ENCODE measurements at places on chromosomes 3 and 15. TPM values are rescaled to one million over a fixed set of nuclear protein-coding genes. Genes with fewer than 3 reads are reported as not detected.
A peak's percentile ranks its signal among the peaks of the same experiment; 100 is the strongest.

GRCh38 chr15:77659350-77660321, 26.9 kb upstream of the LINGO1 start:
- no peak for ATAC-seq

GRCh38 chr3:63791974-63792373, 27.1 kb upstream of the C3orf49 start:
- ATAC-seq = peak; percentile 61

DNA sequence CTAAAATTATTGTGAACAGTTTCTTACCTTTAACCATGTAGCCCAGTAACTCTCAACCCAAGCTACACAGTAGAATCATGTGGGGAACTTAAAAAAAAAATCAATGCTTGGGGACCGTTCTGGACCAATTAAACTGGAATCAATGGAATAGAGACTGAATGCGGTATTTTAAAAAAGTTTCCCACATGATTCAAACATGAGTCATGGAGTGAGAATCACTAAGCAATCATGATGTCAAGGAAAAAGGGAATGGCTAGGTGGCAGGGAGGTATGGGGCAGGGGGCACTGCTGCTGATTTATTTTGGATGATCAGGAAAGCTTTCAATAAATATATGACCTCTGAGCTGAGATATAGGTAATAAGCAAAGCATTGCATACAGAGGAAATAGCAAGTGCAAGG, 250.5 kb upstream of the RORA start:
- ATAC-seq = no peak

- no peak for ATAC-seq
Observed at GRCh38 chr15:90479656-90480055, 50.1 kb upstream of the CRTC3 start.

- peak; percentile 73 for ATAC-seq
Observed at GRCh38 chr3:192422321-192422996, 304.9 kb downstream of the FGF12 start.

Gene SPESP1
- not detected for total RNA-seq

DNA sequence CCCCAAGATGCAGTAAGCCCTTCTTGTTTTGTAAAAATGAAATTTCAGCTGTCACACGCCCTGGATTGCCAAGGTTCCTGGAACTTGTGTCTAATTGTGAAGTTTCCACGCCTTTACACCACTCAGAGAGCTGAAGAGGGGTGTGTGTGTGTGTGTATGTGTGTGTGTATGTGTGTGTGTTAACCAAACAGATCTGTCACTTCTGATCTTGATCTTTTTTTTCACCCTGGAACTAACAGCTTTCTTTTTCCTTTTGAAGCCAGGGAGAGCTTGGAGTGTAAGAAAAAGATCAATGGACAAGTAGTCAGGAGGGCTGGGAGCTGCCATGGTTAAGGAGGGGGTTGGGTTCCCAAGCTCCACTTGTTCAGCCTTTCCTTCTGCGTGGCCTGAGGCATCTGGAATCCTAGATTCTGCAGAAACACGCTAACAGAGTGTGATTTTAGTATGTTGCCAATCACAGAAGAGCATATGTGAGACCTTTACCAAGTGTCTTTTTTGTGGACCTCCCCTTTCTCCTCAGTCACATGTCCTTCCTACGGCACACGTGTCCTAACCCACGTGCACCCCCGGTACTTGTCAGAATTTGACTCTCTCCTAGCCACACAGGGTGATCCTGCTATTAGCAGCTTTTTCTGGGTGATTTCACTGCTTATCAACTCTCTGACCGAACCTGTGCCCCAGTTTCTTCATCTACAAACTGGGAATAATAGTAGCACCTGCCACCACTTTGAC, 11.5 kb downstream of the TIMP4 start:
- no peak for ATAC-seq

- no peak for ATAC-seq
Observed at GRCh38 chr3:13894096-13894806, 14.4 kb upstream of the WNT7A start.

DNA sequence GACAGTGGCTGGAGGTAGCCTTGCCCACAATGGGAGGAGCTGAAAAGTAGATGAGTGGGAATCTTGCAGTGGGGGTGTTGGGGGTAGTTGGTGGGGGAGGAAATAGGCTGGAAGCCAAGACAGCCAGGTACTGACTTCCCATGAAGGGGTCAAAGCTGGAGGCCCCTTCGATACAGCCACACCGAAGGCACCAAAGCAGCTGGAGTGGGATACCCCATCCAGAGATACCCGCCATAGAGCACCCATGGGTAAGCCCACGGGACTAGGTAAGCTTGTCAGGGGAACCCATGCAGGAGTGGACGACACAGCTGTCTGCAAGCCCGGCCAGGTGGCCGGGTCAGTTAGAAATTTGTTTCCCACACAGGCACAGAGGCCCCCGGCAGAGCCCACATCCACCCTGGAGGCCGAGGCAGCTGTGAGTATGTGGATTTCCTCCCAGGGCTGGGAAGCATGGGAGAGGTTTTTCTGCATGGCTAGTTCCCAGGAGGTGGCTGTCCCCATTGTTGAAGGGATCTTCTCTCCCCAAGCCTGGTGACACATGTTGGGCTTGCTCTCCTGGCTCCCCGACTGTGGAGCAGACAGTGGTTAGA, 28.6 kb downstream of the PRR23E start:
- no peak for ATAC-seq

GRCh38 chr3:64612916-64613526, 74.8 kb downstream of the ADAMTS9 start:
- ATAC-seq = no peak

GRCh38 chr3:146033950-146034349, 127.0 kb downstream of the PLOD2 start:
- no peak for ATAC-seq

DNA sequence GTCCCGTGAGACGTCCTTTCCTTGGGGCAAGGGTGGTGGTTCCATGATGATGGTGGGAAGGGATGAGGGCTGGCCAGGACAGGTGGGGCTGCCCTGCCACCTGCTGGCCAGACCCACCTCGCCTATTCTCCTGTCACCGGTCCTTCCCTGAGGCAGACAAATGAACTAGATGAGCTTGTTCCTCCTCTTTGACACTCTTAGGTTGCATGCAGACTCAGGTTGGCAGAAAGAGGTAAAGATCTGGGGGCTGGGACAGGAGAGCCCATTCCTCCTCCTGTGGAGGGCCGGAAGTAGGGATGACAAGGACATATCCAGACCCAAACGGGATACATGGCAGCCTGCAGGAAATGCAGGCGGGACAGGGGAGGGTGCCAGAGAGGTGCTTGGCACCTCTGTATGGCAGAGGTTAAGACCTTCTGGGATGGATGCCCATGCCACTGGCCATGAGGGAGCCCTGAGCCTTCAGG, 38.6 kb downstream of the ACSBG1 start:
- peak; percentile 41 for ATAC-seq

GRCh38 chr15:58217460-58217859, 79.3 kb downstream of the AQP9 start:
- no peak for ATAC-seq

GRCh38 chr15:42267286-42267685, 5.7 kb upstream of the GANC start:
- ATAC-seq = no peak

Gene GMPS
- total RNA-seq = 88.6 TPM

Gene RPL14
- 1,551 TPM for total RNA-seq

Gene PDZRN3
- total RNA-seq = 18.9 TPM

GRCh38 chr3:53989451-53989850, 97.8 kb upstream of the SELENOK start:
- ATAC-seq = no peak

DNA sequence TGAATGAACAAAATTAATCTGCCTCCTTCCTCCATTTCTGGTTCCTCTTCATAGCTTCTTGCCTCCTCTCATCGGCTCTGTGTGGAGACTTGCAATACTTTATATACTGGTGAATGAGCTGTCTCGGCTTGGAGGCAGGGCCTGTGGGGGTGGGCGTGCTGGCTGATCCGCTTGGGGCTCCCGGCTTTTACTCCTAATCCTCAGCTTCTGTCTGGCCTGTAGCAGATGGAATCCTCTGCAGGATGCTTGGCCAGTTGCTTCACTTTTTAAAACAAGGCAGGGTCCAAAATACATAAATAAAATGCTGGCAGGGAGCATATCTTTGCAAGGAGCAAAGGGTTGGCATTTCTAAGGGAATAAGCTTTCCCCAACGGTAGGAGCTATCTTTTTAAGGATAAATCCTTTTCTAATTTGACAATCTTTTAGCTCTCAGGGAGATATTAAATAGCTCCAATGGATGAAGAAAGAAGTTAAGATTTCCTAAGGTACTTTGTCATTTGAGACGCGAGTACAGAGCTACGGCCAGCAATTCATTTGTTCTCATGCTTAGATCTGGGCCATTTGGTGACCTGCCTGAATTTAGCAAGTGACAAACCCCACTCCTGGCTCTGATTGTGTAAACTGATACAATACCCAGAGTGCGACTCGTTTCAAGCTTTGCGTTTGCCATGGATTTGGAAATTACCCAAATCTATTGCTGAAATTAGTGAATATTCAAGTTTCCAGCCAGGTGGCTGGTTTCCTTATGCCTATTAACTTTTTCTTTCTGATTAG, 18.9 kb downstream of the SV2B start:
- no peak for ATAC-seq

GRCh38 chr15:76169911-76170800, 110.4 kb downstream of the TMEM266 start:
- peak; percentile 79 for ATAC-seq

- ATAC-seq = peak; percentile 75
Observed at GRCh38 chr3:138921316-138922292, 25.3 kb downstream of the FOXL2 start.

DNA sequence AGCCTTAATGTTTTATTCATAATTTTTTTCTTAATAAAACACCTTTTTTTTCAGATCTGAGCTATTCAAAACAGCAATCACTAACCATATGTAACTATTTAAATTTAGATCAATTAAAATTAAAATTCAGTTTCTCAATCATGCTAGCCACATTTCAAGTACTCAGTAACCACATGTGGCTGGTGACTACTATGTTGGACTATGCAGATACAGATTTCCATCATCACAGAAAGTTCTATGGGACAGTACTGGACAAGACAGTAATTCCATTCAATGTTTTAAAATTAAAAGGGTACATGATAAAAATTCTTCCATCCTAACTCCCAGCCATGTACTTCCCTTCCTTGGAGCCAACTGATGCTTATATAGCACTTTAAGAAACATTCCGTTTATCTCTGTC, 119.3 kb downstream of the GLDN start:
- ATAC-seq = no peak

Gene CCR9
- 0.59 TPM for total RNA-seq

GRCh38 chr3:169865176-169865767, 4.5 kb downstream of the LRRC31 start:
- ATAC-seq = no peak

Gene CTXN2
- 0.85 TPM for total RNA-seq

- no peak for ATAC-seq
Observed at GRCh38 chr3:18527691-18528090, 102.6 kb upstream of the SATB1 start.

Gene CD200R1
- not detected for total RNA-seq

GRCh38 chr3:61531528-61531927, 29.8 kb upstream of the PTPRG start:
- no peak for ATAC-seq

DNA sequence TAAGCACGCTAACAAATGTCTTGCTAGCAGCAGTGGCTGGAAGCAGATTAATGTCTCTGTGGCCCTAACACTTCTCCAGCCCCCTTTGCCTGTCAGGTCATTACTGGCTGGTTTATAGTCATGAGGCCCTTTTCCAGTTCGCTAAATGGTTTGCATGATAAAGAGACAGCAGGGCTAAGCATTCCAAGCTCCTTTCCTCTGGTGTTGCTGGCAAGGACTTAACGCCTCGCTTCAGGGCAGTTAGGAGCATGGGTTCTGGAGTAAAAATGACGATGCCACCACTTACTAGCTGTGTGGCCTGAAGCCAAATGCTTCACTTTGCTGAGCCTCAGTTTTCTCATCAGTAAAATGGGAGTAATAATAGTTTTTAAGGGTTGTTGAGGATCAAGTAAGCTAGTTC, 185.9 kb downstream of the MEGF11 start:
- ATAC-seq = peak; percentile 55

Gene TNFAIP8L3
- total RNA-seq = 1.0 TPM

GRCh38 chr3:104291437-104291851, 1075.3 kb upstream of the ALCAM start:
- no peak for ATAC-seq

Gene FAM81A
- 5.6 TPM for total RNA-seq

- no peak for ATAC-seq
Observed at GRCh38 chr3:59320080-59320479, 270.3 kb upstream of the CFAP20DC start.

GRCh38 chr3:185983495-185984141, 45.8 kb upstream of the TRA2B start:
- peak; percentile 96 for ATAC-seq

GRCh38 chr3:195001961-195002861, 268.7 kb downstream of the XXYLT1 start:
- ATAC-seq = peak; percentile 74

DNA sequence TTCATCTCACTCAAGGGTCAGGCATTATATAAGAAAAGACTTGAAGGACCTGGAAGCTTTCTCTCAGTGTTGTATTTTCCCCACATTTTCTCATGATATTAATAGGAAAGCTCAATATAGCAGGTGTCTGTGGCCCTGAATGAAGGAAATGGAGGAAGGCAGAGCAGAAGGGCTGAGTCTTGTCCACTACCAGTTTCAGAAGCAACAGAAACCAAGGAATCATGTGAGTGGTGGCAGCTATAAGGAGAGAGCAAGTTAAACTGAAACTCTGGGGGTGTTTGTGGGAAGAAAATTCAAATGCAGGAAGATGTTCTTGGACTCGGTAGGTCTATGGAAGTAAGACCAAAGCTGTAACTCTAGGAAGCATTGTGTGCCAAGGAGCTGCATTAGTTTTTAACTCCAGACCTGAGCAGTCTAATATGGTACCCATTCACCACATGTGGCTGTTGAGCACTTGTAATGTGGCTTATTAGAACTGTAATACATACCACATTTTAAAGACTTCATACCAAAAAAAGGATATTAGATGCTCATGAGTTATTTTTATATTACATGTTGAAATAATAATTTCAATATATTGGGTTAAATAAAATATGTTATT, 278.8 kb upstream of the GADL1 start:
- ATAC-seq = no peak

Gene HOMER2
- 5.7 TPM for total RNA-seq

GRCh38 chr3:143098032-143098764, 21.4 kb upstream of the CHST2 start:
- no peak for ATAC-seq

Gene CFAP100
- total RNA-seq = 1.7 TPM

GRCh38 chr3:5198986-5199731, 11.7 kb downstream of the EDEM1 start:
- no peak for ATAC-seq

DNA sequence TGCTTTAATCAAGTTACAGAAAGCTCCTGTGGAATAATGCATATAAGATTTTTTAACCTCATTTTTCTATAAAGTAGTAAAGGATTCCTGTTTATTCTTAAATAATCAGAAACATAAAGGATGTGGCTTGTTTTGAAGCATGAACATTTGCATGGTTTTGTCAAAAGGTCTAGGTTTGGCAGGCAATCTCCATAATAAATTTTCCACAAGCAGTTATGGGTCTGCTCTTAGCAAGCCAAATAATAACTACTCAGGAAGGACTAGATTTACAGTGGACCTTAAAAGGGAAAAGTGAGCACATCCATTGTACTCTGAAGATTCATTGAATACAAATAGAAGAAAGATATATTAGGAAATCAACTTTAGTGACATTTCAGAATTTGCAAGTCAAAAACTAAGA, 407.3 kb upstream of the CBLB start:
- no peak for ATAC-seq
